ENCODE measurements at places on chromosomes 6 and 20.
A peak's percentile ranks its signal among the peaks of the same experiment; 100 is the strongest.

- no peak for DNase-seq
These were observed 5.7 kb downstream of the VTA1 start for GRCh38 chr6:142152746-142153145.

GRCh38 chr20:56217829-56218228, 30.7 kb upstream of the MC3R start:
- DNase-seq, result no peak

DNA sequence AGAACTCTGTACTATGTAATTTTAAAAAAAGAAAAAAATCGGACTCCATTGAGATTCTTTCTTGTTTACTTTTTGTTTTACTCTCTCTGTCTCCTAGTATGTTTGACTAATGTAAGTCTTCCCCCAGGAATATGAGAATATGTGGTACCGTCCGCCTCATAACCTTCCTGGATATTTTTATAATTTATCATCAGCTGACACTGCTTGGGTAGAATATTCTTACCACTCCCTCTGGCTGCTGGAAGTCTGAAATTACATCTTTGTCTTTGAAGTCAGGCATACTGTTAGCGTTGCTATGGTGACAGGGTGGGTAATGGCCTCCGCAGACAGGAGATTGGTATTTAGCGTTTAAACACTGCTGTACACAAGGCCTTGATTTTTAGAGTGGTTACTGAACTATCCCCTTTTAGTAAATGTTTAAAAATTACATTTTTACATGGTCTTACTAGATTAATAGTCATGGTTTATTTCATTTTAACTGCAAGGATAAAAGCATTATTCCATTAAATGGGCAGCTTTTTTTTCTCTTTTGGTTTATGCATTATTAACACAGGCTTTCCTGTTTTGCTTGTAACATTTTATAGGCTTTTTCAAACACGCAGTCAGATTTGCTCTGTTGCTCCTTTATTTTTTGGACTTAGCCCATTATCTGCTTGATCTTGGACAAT, 176.4 kb downstream of the ARID1B start:
- no peak for DNase-seq

DNA sequence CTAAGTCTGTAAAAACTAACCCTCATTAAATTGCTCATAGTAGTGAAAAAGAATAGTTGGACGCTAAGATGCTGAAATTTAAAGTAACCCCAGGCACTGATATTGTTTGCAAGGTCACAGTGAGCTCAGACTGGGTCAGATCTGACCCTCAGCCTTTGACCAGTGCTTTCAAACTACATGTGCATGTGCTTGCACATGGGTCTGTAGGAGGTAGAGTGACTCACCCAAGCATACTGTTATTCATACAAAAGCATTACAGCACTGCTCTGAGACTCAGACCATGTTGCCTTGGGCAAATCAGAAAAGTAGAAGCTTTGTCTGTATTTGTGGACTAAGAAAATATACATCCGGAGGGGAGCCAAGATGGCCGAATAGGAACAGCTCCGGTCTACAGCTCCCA, 326.4 kb upstream of the MARCKS start:
- no peak for DNase-seq

- no peak for DNase-seq
These were observed 193.1 kb downstream of the DOK5 start for GRCh38 chr20:54668271-54669039.

- DNase-seq, result no peak
These were observed 497.0 kb downstream of the EPHA7 start for GRCh38 chr6:92922216-92922806.

GRCh38 chr20:49483696-49484123, 1.2 kb upstream of the KCNB1 start:
- DNase-seq, result no peak

DNA sequence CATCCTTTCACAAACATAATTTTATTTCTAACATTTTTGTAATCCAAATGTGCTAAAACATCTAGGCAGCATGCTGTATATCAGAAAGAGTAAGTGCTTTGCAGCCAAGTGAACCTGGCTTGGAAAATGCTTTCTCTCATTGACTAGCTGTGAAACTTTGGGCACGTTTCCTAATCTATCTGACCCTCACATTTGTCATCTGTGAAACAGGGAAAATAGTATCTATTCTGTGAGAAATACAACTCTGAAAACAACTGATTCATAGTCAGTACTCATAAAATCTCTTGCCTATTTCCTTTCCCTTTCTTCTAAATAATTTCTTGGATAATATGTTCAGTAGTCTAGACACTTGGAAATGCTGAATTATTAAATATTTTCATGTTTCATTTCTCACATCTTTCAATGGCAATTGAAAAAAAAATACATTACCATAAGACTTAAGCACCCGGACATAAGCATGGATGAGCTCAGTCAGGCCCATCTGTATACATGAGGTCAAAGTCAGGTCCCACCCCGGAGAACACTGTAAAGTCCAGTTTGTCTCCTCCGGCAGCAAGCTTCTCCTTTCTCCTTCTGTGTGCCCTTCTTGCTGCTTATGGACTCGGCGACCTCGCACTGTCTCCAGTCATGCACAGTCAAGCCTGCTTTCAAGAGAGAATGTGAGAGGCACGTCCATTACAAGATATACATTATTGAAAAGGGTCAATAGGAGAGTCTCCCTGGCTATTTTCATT, 455.0 kb upstream of the SOX4 start:
- no peak for DNase-seq

DNA sequence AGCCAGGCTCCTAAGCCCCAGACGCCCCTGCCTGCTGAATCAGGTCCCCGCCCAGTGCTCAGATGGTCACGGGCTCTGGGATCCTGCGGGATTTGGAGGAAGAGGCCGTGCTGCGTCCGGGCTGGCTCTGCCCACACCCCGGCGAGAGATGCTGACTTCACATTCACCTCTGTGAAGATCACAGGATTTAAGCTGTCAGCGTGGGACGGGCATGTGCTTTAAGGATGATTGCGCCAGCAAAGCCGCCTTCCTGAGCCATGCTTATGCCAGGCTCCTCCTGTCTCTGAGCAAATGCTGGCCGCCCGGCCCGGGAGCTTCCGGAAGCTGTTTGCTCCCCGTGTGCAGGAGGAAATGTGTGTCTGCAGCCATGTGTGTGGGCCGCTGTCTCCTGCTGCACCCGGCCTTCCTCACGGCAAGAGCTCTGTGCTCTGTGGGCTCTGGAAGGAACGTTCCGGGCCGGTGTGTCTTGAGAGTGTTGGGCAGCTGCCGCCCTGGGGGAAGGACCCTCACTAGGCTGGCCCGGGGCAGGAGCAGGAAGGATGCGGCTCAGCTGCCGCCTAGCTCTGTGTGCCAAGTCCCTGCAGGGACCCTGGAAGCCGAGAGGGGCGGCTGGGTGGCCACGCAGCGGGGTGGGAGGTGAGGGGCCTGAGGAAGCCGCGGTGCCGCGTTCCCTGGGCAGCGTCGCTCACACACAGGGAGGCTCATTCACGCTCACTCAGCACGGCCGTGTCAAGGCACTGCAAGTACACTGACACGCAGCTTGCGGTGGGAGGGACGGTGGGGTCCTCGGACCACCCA, 19.0 kb upstream of the BHLHE23 start:
- DNase-seq, result no peak

DNA sequence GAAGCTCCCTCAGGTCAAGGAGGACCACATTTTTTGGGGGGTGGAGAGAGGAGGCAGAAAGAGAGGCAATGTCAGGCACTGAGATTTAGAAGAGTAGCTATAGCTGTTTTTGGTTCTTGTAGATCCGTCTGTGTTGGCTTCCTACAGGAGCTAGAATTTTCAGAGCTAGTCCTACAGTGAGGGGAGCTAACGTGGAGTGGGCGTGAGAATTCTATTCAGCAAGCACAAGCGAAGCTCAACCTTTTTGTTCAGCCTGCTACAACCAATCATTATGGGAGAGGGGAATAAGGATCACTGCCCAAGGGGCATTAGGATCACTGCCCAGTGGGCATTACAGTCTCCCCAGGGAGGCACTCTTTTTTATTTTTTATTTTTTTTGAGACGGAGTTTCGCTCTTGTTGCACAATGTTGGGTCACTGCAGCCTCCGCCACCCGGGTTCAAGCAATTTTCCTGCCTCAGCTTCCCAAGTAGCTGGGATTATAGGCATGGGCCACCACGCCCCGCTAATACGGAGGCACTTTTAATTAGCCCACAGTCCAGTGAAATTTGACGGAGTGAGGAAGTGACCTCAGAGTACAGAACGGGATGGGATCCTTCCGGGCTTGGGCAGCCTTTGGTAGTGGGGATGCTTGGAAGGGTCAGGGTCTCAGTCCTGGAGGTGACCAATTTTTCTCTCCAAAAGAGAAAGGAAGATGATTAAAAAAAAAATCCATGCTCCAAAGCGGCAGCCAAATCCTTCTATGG, 1.1 kb upstream of the PANK2 start:
- no peak for DNase-seq

- DNase-seq, result no peak
These were observed 72.3 kb upstream of the SMLR1 start for GRCh38 chr6:130754786-130755367.

- peak; percentile 48 for DNase-seq
These were observed 636 bp upstream of the EEF1A1 start for GRCh38 chr6:73521351-73521985.

GRCh38 chr20:29079769-29080690, 2177.4 kb upstream of the DEFB115 start:
- DNase-seq, result no peak

GRCh38 chr6:35059596-35060345, 81.4 kb downstream of the TCP11 start:
- DNase-seq, result no peak

DNA sequence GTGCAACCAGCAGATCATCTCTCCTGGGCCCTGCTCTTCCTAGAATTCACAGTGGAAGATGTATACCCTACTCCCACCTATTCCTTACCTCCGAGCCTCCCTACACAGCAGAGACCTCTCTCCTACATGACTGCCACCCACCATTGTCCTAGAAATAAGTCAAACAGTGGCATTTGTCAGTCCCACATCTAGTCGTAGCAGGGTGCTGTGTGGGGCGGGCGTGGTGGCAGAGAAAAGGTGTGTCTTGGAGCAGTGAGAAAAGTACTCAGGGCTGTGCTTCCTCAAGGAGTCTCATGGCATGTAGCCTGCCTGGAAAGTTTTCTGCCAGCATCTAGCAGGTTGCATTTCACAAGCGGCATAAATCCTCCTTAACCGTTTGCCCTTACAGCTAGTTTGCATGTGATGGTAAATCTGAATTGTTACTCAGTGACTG, 59.4 kb upstream of the PTGIS start:
- no peak for DNase-seq

DNA sequence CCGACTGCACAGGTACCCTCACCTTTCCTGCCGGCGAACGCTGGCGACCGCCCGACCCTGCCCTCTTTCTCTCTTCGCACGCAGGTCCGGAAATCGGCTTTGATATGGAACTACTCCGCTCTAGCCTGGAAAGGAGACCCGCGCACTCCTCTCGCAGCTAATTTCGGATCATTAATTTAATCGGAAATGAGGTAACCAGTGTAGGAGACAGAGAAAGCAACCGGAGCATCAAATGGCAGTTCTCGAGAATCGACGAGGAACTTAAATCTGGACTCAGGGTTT, 949 bp upstream of the ATXN1 start:
- no peak for DNase-seq

DNA sequence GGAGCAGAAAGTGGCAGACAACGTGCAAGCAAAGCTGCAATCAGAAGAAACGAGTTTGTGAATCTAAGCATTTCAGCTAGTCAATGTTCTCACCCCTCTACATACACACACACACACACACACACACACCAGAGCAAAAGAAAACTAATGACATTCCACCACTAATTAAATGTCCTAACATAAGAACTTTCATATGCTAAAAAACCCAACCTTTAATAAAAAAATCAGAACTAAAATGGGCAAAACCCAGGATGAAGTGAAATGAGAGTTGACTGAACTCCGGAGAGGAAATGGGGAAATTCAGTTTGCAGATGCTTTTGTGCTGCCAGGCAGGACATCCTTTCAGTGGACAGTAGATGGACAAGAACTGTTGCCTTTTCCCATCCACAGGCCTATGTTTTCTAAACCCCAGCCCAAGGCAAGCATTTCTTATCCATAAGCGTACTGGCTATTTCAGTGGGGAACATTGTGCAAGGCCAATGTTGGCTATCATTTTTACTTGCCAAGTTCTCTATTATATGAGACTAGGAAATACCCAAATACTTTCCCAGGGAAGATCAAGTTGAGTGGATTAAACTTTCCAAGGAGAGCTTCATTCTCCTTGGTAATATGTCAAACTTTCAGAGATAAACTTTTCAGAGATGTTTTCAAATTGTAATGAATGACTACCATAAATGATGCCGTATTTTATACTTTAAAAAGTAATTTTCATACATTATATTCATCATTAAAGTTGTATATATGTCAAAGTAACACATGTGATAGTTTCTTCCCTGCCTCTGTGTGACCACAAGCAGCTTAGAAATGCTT, 27.3 kb downstream of the RIN2 start:
- DNase-seq, result no peak

DNA sequence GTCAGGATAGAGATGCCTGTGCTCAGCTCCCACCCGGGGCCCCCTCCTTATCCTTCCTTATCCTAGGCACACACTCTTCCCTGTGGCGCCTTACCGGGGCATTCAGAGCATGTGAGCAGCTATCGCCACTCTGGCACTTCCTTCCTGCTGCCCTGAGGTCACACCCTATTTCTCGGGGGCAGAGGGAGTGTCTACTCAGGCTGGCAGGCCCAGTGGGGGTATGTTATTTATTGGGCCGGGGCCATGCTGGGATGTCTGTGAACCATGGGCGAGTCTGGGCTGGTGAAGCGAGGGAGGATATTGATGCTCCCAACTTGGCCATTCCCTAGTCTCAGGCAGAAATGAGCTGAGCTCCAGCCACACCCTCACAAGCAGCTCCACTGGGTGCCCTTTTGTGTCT, 3.9 kb upstream of the LY6G6D start:
- DNase-seq, result no peak

DNA sequence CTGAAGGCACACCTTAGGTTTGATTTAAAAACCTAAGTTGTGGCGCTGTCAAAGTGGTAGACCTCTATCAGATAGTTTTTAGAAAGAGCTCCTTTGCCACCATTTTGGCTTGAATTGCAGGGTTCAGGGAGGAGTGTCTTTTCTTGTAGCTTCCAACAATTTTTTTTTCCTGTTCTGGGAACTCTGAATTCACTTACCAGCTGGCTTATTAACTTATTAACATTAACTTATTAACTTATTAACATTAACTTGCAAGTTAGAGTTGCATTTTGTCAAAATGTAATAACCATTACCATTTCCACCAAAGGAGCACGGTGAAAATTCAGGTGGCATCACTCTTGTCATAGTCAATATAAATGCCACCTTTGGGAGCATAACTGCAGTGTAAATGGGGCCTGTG, 181.9 kb downstream of the ISM1 start:
- no peak for DNase-seq

GRCh38 chr20:2178318-2179232, 76.9 kb downstream of the STK35 start:
- no peak for DNase-seq

DNA sequence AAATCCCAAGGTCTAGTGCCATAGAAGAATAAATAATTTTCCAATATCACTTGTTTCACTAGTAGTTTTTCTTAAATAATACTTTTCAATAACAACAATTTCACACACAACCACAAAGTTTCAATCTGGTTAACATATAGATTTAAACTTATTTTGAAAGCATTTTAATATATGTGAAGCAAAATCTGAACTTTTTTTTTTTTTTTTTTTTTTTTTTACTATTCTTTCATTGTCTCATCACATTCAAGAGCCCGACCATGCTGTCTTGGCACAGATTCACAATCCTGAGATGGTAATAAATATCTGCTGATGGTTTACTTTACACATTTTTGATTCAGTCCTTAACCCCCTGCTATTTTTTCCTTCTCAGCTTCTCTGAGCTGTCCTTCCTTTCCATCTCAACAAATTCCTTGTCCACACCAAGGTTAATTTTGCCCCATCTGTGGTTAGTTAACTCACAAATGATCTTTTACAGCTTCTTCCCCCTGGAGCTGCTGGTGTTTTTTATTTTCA, 262.8 kb downstream of the TMEM242 start:
- DNase-seq, result no peak

- DNase-seq, result no peak
These were observed 331.6 kb downstream of the TAF4 start for GRCh38 chr20:61733891-61734732.
